ENCODE measurements at places on chromosomes 3 and 15. TPM values are rescaled to one million over a fixed set of nuclear protein-coding genes. Genes with fewer than 3 reads are reported as not detected.

Gene FBXO40
- not detected for total RNA-seq

Gene SPINK8
- not detected for total RNA-seq

Gene SPATA12
- not detected for total RNA-seq

Gene SLCO2A1
- total RNA-seq: 115 TPM

Gene MOBP
- not detected for total RNA-seq

Gene WNT5A
- 6.5 TPM for total RNA-seq

Gene COL6A5
- not detected for total RNA-seq

Gene CHAC1
- 7.3 TPM for total RNA-seq

DNA sequence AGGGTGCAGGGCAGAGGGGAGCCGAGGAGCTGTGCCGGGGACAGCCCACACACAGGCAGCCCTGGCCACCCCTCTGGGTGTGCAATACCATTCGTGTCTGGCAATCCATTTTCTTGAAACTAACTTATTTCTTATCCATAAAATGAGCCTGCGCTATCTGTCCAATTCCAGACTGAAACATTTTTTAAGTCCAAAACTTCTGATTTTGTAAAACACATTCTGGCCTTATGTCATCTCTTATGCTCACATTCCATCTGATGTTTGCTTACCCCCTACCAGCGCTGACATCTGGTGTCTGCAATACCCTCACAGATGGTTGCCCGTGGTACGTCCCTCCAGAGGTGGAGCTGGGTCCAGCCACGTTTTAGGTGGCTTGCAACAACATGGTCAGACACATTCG lies 31.8 kb downstream of the PCSK6 start:
- DNase-seq: no peak

GRCh38 chr3:112446343-112446742 lies 52.9 kb downstream of the BTLA start:
- no peak for DNase-seq

DNA sequence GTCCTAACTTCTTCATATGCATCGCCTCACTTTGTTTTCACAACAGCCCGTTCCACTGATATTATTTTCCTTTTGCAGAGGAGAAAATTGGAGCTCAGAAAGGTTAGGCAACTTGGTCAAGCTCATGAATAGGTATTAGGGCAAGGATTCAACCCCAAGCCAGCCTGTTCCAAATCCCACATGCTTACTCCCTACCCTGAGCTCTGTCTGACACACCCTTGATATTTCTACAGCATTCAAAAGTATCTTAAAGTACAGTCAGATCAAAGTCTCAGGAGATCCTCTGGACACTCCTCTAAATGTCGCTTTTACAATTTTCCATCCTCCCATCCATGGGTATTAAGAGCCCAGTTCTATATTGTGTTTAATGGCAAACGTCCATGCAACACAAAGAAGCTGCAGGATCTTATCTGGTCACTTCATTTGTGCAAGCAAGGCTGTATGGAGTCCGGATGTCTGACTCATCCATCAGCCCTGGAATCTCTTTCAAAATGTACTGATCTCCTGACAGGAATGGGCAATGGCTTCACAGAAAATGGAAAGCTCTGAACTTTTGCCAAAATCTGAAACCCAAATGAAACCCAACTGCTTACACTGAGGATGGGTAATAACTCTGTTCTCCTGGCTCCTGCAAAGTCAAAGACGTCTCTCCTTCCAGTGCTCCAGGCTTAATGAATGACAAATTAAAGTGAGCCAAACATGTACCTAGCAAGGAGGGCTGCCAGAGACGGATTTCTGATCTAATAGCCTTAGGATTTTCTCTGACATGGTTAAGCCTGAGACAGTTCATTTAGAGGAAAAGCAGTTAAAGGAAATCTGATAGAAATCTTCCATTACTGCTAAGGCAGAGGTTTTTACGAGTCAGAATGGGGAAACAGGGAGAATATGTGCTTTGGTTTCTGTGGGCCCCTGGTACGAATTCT lies 230.9 kb upstream of the RORA start:
- no peak for DNase-seq

GRCh38 chr3:39185326-39185958 lies 7.0 kb downstream of the XIRP1 start:
- DNase-seq: no peak

GRCh38 chr15:34311563-34311962 lies 26.0 kb downstream of the SLC12A6 start:
- DNase-seq: no peak

DNA sequence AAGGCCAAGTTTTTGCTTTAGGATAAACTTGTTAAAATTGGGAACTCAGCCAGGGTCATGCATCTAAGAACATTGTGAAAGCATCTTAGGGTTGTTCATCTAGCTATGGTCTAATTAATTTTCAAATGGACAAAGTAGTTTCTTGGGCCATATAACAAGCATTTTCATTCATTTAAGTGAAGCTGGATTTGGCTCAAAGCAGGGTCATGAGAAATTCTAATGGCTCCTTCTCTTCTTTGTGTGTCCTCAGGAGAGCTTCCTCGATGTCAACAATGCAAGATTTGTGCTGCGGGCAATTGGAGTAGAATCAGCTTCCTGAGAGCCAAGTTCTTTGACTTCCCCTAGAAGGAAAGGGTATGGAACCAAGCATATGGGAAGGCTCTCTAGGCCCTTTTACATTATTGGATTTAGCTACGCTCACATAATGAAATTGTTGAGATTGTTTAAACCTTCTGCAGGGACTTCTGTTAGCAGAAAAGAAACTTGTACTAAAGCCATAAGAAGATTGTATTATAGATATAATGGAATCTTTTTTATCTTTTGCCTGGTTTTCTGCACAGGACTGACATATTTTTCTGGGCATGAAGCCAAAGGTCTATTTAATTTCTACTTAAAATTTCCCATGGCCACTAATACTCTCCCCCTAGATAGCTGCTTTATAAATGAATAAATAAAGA lies 1.8 kb upstream of the SAMMSON start:
- DNase-seq: no peak

DNA sequence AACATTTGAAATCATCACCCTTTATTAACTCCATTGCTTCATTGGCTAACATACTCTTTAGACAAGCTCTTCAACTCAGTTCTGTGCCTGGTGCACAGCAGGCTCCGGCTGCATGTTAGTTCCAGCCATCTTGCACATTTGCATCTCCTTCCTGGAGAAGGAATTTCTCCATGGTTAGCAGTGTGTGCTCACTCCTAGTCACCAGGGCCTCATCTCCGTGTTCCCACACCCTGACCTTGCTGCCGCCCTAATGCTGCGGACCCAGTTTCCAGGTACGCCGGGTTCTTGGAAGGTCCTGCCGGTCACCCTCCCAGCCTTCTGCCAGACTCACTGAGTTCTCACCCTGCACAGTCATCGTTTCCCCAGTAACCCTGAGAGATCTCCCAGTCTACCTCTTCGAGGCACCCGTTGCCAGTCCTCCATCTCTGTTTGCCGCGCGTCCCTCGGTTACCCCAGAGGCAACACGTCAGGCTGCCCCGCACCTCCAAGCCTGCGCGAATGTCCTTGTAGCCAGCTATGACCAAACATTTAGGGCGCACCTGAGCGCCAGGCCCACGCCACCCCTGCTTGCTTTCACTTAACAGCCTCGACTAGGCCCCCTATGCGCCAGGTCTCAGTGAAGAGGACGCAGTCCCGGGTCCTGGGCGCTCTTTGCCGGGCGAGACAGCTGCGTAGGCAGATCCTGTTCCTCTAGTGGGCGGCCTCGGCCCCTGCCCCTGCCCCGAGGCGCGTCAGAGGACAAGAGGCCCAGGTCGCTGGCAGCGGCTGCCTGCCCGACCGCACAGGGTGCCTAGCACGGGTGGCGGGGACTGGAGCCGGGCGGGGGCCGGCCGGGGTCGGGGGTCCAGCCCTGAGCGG lies 747 bp upstream of the ZNF592 start:
- peak; percentile 32 for DNase-seq

DNA sequence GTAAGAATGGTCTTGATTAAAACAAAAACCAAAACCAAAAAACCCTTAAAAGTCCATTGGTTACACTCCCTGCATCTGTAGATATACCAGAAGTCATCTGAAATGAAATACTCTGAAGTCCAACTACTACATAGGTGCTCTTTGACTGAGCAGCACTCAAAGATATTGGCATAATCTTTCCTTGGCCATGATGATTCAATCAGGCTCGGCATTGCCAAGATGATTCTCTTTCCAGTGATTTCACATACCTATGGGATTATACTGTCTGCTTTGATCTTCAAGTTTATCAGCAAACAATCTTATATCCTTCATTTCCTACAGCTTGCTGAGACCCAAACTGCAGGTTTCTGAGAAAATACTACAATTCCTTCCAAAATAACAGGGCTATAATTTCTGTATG lies 35.9 kb upstream of the DIPK2A start:
- no peak for DNase-seq

DNA sequence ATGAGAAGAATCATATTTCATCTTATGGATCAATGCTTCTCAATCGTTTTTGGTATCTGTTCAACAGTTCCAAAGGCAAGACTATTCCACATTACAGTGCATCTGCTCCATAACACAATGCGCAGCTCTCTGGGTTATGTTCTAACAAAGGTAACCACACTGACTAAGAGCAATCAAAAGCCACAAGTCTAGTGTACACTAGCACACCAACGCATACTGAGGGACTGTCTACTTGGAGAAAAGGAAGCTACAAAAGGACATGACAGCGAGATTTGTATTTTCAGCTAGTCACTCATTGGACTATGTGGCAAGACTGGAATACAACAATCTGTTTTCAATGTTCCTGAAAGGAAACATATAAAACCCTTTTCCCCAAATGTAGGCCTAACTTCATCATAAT lies 35.8 kb downstream of the SETD2 start:
- no peak for DNase-seq

DNA sequence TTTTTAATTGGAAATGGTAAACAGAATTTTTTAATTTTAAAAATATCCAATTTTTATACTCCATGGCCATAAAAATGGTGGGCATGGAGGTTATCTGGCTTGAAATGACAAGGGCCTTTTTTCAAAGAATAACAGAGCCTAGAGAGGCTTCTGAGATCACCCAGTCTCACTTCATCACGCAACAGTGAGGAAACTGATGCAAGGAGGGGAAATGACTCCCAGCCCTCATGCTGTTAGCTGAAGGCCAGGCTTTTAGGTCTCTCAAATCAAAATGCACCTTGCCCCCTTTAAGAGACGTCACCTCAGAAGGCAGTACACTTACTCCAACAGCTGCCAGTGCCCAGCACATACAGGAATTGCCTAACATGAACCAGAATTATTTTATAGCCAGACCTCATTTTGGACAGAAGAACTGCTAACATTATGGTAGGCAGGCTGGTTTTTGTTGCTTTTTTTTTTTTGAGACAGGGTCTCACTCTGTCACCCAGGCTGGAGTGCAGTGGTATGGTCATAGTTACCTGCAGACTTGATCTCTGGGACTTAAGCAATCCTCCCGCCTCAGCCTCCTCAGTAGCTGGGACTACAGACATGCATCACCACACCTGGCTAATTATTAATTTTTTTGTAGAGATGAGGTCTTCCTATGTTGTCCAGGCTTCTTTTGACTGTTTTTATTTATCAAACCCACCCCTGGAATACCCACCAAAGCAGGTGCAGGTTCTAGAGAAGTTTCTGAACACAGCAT lies 9.1 kb downstream of the RAB43 start:
- no peak for DNase-seq

- DNase-seq: no peak
Observed at GRCh38 chr15:92780843-92781242, 119.3 kb upstream of the CHD2 start.

DNA sequence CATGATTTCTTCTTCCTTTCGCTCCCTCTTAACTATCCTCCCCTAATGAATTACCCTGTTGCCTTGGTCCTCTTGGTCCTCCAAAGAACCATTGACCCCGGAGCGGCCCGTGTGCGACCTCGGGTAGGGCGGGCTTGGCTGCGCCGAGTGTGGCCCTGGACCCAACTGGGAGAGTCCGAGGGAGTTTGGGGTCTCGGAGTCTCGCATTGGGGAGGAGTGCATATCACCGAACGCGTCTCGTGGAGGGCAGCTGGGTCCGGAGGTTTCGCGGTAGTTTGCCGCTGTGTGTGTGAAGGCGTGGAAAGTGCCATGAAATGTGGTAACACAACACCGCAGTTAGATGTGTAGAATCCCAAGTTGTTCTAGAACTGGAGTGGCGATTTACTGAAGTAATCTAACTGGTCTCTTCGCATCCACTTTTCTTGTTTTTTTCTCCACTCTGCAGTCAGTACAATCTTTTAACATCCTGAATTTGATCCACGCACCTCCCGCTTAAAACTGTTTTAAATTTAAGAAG lies 363 bp downstream of the GTF2E1 start:
- DNase-seq: no peak

- no peak for DNase-seq
Observed at GRCh38 chr3:102181175-102181920, 253.5 kb upstream of the ZPLD1 start.

GRCh38 chr15:91867581-91868026 lies 14.1 kb downstream of the SLCO3A1 start:
- peak; percentile 55 for DNase-seq

- no peak for DNase-seq
Observed at GRCh38 chr3:140521751-140522445, 156.0 kb upstream of the TRIM42 start.

- DNase-seq: no peak
Observed at GRCh38 chr3:4899710-4900109, 79.5 kb upstream of the BHLHE40 start.

DNA sequence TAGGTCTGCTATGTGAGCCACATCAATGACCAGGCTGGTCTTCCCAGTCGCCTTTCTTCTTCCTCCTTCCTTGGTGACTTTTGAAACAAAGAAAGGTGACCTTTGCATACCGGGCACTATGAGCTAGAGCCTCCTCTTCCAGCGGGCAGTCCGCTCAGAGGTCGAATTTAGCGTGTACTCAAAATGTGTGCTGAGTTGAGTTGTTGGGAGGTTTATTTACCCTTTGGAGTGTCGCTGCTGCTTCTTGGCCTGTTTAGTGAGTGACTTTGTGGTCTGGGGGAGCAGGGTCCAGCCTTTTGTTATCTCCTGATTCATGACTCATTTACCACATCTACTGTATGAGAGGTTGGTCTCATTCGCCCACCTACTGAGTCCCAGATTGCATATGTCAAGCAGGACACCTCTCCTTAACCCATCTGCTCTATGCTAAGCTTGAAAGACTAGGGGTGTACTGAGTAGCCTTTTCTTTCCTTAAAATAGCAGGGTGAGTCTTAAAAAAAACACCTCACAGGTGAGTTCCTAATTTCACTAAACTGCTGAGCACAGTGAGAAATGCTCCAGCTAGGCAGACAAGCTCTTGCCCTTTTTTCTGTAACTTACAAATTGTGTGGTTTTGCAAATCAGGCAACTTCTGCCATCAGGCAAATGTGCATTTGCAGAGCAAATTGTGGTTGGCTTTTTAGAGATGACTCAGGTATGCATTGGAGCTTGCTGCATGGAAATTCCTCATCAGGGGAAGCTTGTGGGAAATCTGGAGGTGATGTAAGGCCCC lies 3.2 kb upstream of the SIAH2 start:
- DNase-seq: no peak

Measured in thoracic aorta (tissue), 2 donors.